ENCODE measurements at places on chromosomes 4 and X. TPM values are rescaled to one million over a fixed set of nuclear protein-coding genes. Genes with fewer than 3 reads are reported as not detected.

The NXF2B gene
- total RNA-seq = not detected

The CXCL8 gene
- total RNA-seq = 130 TPM

The UBA6 gene
- 104 TPM for total RNA-seq

The TMEM35A gene
- 1.8 TPM for total RNA-seq

The ZIC3 gene
- total RNA-seq = not detected

The SOX3 gene
- total RNA-seq = not detected

The TMPRSS11F gene
- not detected for total RNA-seq

The ANOS1 gene
- total RNA-seq = 0.54 TPM

The LRCH2 gene
- total RNA-seq = 3.2 TPM

The PDLIM3 gene
- total RNA-seq = 17.1 TPM

The PGRMC2 gene
- 13.7 TPM for total RNA-seq

The SYNPO2 gene
- total RNA-seq = 0.85 TPM

The IL3RA gene
- 13.1 TPM for total RNA-seq

The BEX2 gene
- 0.38 TPM for total RNA-seq

The ATP2B3 gene
- total RNA-seq = under 0.01 TPM

The SLC6A8 gene
- 7.9 TPM for total RNA-seq

The ENPEP gene
- total RNA-seq = under 0.01 TPM

The SPOCK3 gene
- 0.09 TPM for total RNA-seq

The ZFYVE28 gene
- 4.0 TPM for total RNA-seq

The FAM3A gene
- total RNA-seq = 23.0 TPM

The SMR3B gene
- total RNA-seq = not detected

The PTCHD1 gene
- total RNA-seq = under 0.01 TPM

The MCUB gene
- 33.3 TPM for total RNA-seq
